ENCODE measurements at places on chromosomes 12 and 14.

DNA sequence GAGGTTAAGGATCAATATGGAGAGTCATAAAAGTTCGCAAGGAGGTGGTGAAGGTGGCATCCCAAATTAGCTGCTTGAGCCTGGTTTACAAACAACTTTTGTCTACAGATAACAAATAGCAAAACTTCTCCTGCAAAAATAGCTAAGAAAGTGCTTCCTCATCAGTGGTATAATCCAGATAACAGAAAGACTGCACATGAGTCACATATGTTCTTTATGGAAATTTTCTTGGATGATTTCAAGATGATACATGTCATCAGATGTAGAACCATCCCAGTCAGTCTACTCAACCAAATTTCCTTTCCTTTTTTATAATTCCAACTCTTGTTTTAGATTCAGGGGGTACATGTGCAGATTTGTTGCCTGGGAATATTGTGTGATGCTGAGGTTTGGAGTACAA lies 133.0 kb downstream of the BTG1 start:
- DNase-seq, result no peak

- DNase-seq, result no peak
These were observed 17.2 kb downstream of the MAP3K12 start for GRCh38 chr12:53481939-53482586.

DNA sequence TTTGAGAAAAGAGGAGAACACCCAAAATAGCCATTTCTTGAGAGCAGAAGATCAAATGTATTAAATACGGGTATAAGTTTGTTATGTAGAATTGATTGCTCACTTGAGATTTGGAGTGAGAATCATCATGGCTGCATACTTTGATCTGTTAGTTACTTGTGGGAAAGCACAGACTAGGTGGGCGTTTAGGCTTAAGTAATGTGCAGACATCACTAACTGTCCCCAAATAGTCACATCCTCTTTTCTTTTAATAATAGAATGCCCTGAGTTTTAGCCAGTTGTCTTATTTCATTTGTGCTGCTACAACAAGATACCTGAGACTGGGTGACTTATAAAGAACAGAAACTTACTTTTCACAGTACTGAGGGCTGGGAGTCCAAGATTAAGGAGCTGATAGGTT lies 14.3 kb upstream of the GTF2A1 start:
- DNase-seq, result no peak

DNA sequence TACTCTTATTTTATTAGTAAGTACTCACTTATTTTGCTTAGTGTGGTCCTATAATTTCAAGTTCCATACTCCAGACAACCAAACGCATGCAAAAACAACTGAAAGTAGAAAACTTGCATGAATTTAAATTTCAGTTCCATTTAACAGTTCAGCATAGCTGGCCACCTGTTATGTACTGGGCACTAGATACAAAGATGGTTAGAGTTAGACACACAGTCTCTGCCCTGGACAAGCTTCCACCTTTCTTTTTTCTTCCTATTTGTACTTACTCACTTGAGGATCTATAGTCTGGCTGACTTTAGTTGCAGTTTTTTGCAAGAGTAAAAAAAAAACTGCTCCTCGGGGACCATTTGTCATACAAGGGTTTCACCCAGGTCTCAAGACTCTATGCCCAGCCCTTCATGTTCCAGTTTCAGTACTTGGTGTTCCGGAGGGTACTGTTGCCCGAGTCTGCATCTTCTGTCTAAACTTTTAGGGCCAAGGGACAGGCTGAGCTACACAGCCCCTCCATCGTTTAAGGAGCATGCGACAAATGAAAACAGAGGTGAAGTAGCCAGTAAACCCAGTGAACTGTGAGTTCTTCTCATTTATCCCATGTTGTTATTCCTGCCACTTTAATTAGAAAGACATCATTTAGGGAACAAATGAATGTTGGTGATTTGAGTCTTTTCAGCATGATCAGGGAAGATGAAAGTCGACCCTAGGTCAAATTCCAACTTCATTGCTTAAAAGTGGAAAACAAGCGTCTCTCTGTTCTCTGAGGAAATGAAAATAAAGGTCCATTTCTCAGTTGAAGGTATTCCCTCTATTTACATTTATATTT lies 22.3 kb downstream of the RPGRIP1 start:
- DNase-seq, result no peak

- no peak for DNase-seq
These were observed 285.3 kb upstream of the KITLG start for GRCh38 chr12:88865537-88865936.

GRCh38 chr14:69153873-69154270 lies 953 bp upstream of the DCAF5 start:
- DNase-seq, result no peak

DNA sequence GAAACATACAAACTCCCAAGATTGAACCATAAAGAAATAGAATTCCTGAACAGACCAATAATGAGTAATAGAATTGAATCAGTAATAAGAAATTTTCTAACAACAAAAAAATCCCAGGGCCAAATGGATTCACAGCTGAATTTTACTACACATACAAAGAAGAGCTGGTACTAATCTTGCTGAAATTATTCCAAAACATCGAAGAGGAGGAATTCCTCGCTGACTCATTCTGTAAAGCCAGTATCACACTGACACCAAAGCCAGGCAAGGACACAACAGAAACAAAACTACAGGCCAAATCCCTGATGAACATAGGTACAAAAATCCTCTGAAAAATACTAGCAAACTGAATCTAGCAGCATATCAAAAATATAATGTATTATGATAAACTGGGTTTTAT lies 367.8 kb upstream of the CLEC14A start:
- peak; percentile 15 for DNase-seq

GRCh38 chr12:67413577-67413976 lies 144.4 kb downstream of the CAND1 start:
- no peak for DNase-seq

- no peak for DNase-seq
These were observed 439.0 kb downstream of the SOX5 start for GRCh38 chr12:23510484-23510883.

- DNase-seq, result no peak
These were observed 13.6 kb upstream of the OR4Q3 start for GRCh38 chr14:19729763-19730162.

- DNase-seq, result no peak
These were observed 50.5 kb downstream of the B4GALNT3 start for GRCh38 chr12:510071-510825.

- DNase-seq, result no peak
These were observed 1.9 kb downstream of the DUSP16 start for GRCh38 chr12:12560587-12561370.

DNA sequence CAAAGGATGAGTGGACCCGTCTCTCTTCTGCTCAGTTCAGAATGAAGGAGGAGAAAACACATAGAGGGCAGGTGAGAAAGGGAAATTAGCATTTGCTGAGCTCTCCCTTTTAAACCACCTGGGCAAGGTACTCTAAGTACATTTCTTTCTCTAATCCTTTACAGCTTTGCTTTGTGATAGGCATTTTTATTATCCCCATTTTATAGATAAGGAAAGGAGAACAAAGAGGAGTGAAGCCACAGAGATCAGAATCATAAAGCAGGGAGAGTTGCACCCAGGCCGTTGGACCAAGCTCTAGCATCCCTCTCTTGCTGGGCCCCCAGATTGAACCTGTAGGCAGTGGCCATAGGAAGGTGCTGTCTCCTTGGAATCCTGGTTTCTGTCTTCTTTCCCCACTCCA lies 47.0 kb downstream of the VCPKMT start:
- DNase-seq, result no peak

- no peak for DNase-seq
These were observed 19.1 kb downstream of the GOLGA5 start for GRCh38 chr14:92813201-92813600.

GRCh38 chr12:27076468-27076867 lies 5.9 kb downstream of the C12orf71 start:
- DNase-seq, result no peak

- no peak for DNase-seq
These were observed 30.3 kb upstream of the INSM2 start for GRCh38 chr14:35503646-35504045.

- no peak for DNase-seq
These were observed 1.5 kb upstream of the SRRM4 start for GRCh38 chr12:118979763-118980406.

- no peak for DNase-seq
These were observed 90.6 kb downstream of the VCPKMT start for GRCh38 chr14:50025776-50026175.

GRCh38 chr14:20487396-20487725 lies 18.0 kb upstream of the RNASE10 start:
- no peak for DNase-seq

GRCh38 chr12:90090929-90091651 lies 382.5 kb upstream of the ATP2B1 start:
- DNase-seq, result peak; percentile 94

DNA sequence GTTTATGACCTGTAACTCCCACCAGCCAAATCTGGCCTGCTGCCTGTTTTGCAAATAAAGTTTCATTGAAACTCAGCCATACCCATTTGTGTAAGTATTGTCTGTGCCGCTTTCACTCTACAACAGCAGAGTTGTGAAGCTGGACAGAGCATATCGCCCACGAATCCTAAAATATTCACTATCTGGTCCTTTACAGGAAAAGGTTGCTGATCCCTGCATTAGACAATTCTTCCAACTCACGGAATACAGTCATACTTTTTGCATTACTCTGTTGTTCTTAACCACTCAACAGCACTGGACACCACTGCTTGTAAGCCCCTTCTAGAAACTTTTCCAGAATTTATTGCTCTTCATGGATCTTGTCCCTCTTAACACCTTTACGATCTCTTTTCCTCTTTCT lies 435.4 kb downstream of the EGLN3 start:
- DNase-seq, result no peak

- no peak for DNase-seq
These were observed 30.5 kb upstream of the SLC15A5 start for GRCh38 chr12:16307856-16308475.

DNA sequence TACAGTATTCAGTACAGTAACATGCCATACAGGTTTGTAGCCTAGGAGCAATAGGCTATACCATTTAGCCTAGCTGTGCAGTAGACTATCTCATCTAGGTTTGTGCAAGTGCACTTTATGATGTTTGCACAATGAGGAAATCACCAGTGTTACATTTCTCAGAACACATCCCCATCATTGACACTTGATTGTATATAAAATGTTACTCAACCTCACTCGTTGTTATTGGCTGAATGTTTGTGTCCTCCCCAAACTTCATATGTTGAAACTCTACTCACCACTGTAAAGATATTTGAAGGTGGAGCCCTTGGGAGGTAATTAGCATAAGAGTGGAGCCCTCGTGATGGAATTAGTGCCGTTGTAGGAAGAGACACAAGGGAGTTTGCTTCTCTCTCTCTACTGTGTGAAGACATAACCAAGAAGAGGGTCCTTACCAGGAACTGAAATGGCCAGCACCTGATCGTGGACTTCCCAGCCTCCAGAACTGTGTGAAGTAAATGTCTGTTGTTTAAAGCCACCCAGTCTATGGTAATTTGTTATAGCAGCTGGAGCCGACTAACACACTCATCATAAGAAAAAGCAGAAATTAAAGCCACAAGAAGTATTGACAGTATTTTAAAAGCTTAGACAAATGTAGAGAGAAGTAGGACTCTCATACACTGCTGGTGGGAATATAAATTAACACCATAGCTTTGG lies 3.2 kb upstream of the MED13L start:
- DNase-seq, result no peak

- DNase-seq, result no peak
These were observed at the start of gene KLRC4 for GRCh38 chr12:10409392-10409791. Gene KLRC4 (minus strand): TSS chr12:10409757. CDS start chr12:10409575, 182 bp downstream.

DNA sequence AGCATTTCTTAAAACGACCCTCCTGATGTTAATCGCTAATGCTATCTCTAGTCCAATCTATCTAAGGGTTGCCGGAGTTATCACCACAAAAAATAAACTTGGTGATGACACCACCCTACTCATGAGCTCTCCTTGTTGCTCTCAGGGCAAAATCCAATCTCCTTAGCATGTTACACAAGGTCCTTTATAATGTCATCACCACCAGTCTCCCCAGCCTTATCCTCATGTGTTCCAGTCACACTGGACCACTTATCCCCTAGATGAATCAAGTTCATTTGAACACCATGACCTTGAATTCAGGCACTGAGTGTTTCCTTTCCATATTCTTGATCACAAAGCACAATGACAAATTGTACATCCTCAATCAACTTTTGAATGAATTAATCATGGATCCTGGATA lies 19.0 kb upstream of the DRAM1 start:
- no peak for DNase-seq

DNA sequence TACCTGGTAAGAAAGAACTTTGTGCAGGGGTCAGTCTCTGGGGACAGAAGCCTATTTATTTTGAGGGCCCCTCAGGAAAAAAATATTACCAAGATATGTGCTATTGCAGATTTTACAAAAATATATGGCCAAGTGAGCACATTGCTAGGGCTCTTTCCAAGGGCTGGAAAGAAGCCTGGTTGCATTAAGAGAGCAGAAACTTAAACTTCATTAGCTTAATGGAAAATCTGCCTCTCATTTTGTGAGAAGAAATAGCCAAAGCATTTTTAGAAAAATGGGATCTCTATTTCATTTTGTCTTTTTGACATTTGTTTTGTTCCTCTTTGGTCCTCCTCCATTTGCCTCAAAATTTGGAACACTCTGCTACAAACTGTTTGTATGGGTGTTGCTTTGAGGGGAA lies 283.5 kb downstream of the NELL2 start:
- no peak for DNase-seq

DNA sequence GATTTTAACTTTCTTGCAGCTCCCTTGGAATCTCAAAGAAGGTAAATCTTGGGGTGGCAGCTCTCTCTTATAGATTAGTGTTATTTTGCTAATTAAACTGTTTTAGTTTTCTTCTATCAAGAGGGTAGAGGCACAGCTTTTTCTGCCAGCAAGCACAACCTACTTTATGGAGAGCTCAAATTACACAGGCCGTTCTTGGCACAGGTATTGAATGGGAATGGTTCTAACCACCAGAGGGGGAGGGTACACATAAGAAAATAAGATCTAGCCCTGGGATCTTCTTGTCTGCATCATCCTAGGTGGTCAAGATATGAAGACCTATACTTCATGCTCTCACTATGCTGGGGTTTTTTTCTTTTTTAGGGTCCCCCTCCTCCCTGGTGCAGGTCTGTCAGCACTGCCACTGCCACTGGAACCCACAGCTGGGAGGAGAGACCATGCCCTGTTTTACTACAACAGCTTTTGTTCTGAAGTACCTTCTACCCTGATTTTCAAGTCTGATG lies 48.6 kb upstream of the STAC3 start:
- DNase-seq, result no peak

GRCh38 chr12:52401526-52401925 lies 4.6 kb downstream of the KRT82 start:
- DNase-seq, result no peak

GRCh38 chr14:88049936-88050335 lies 45.0 kb downstream of the GPR65 start:
- DNase-seq, result no peak

GRCh38 chr14:101903111-101903561 lies 61.2 kb upstream of the DYNC1H1 start:
- DNase-seq, result no peak

- DNase-seq, result no peak
These were observed 68.8 kb downstream of the CLMN start for GRCh38 chr14:95250936-95251335.

- no peak for DNase-seq
These were observed 11.8 kb upstream of the HHIPL1 start for GRCh38 chr14:99633141-99633540.
